Smooth muscle cell of trachea (primary cell): ENCODE measurements at places on chromosomes 13 and 19. TPM values are rescaled to one million over a fixed set of nuclear protein-coding genes. Genes with fewer than 3 reads are reported as not detected.

CGB1 gene
- not detected in 2 replicates for total RNA-seq

TSKS gene
- 0.17 and 0.44 TPM in 2 replicates for total RNA-seq

KASH5 gene
- 0.17 TPM in 1 of 2 replicates, not detected in the other for total RNA-seq

CYP2F1 gene
- not detected in 2 replicates for total RNA-seq

F10 gene
- total RNA-seq, result 9.3 and 33.4 TPM in 2 replicates

C1QTNF9 gene
- total RNA-seq, result not detected in 2 replicates

ZNF837 gene
- total RNA-seq, result 3.2 and 3.8 TPM in 2 replicates

LGALS4 gene
- total RNA-seq, result not detected in 2 replicates

HNRNPM gene
- total RNA-seq, result 47.8 and 97.3 TPM in 2 replicates

AP1M2 gene
- not detected in 2 replicates for total RNA-seq

ERICH6B gene
- total RNA-seq, result not detected in 2 replicates

MBD3L3 gene
- not detected in 2 replicates for total RNA-seq

PSG7 gene
- 0.17 and 0.44 TPM in 2 replicates for total RNA-seq

CASP14 gene
- total RNA-seq, result not detected in 2 replicates

ZNF221 gene
- 12.9 and 20.5 TPM in 2 replicates for total RNA-seq

PRODH2 gene
- not detected in 2 replicates for total RNA-seq

DMRTC2 gene
- not detected in 2 replicates for total RNA-seq

AZU1 gene
- under 0.01 TPM in 1 of 2 replicates, not detected in the other for total RNA-seq

ODAD3 gene
- 0.66 TPM in 1 of 2 replicates, not detected in the other for total RNA-seq

CATSPERD gene
- total RNA-seq, result not detected in 2 replicates

OR7A5 gene
- total RNA-seq, result not detected in 2 replicates

SEMA6B gene
- total RNA-seq, result 0.29 and 0.50 TPM in 2 replicates

TMC4 gene
- total RNA-seq, result 0.58 and 0.83 TPM in 2 replicates

ZBTB45 gene
- total RNA-seq, result 5.5 and 11.7 TPM in 2 replicates

KIR3DL1 gene
- total RNA-seq, result not detected in 2 replicates

IGFL3 gene
- not detected in 2 replicates for total RNA-seq

ANGPTL4 gene
- total RNA-seq, result 3.9 and 6.9 TPM in 2 replicates

VSIG10L gene
- total RNA-seq, result 0.44 and 1.2 TPM in 2 replicates

LENG9 gene
- 11.2 and 15.1 TPM in 2 replicates for total RNA-seq

COG6 gene
- 30.8 and 39.1 TPM in 2 replicates for total RNA-seq

RASGRP4 gene
- total RNA-seq, result not detected in 2 replicates

LIM2 gene
- total RNA-seq, result not detected in 2 replicates

KLK14 gene
- total RNA-seq, result 0.17 TPM in 1 of 2 replicates, not detected in the other
